ENCODE measurements at places on chromosomes 12 and 14. TPM values are rescaled to one million over a fixed set of nuclear protein-coding genes. Genes with fewer than 3 reads are reported as not detected.

FGF6 gene
- not detected for total RNA-seq

PZP gene
- 1.3 TPM for total RNA-seq

LRP1-AS gene
- total RNA-seq, result not detected

GRCh38 chr12:19458733-19459132, 19.4 kb downstream of the AEBP2 start:
- DNase-seq, result no peak

GRCh38 chr12:24034894-24035293, 85.4 kb upstream of the SOX5 start:
- DNase-seq, result no peak

- DNase-seq, result no peak
Observed at GRCh38 chr12:67994046-67994445, 4.8 kb downstream of the IFNG-AS1 start.

DNA sequence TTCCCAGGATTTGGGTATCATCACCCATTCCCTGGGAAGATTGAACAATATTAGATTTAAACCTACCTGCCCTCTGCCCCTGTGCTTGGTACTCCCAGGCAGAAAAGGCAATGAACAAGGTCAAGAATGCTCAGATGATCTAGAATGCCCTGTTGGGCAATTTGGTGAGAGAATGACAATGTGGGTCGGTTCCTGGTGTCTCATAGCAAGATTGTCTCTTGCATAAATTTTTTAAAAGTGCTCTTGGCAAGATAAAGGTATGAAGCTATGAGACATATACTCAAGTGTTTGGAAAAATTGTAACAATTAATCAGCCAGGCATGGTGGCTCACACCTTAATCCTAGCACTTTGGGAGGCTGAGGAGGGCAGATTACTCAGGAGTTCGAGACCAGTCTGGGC, 86.0 kb upstream of the OTX2 start:
- no peak for DNase-seq

DNA sequence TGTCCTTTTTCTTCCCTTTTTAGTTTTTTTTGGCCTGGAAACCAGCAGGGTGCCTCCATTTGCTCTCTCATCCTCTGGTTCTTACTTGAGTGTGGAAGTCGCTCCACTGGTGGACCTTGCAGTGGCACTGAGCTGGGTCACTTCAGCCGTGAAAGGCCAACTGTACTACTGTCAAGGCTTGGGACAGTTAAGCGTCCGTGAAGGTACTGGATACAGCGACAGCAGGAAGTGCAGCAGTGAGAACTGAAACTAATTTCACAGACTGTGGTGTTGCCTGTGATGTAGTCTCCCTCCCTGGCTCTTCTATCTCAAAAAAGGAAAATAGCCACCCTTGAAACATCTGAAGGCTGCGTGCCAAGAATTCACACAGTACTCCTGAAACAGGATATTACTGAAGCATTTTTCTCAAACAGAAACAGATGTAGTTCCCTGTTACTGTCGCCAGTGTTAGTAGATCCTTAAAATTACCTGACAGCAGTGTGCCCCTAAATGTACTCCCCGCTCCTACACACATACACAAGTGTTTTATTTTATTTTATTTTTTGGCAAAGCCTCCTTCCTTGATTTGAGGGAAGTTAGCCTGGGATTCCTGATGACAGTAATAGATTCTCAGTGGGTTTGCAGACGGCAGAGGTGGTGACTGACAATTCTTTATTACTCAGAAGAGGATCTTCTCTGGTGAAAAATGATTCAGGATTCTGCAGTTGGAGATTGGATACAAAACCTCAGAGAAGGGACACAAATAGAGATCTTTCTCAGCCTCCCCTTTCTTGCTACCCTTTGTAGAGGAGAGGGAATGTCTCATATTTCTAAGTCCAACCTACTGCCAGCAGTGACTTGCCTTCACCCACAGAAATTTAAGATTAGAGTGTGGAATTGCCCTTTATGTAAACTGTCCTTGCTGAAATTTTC, 4.4 kb downstream of the SUSD6 start:
- DNase-seq, result no peak

- DNase-seq, result peak; percentile 82
Observed at GRCh38 chr12:30822385-30823155, 67.8 kb upstream of the CAPRIN2 start.
